Stimulated activated CD8-positive, alpha-beta memory T cell treated with anti-CD3 and anti-CD28 coated beads, Interleukin-2, amount 100 ng/mL, for 48 hours (primary cell): ENCODE measurements at places on chromosomes 7 and 10.

DNA sequence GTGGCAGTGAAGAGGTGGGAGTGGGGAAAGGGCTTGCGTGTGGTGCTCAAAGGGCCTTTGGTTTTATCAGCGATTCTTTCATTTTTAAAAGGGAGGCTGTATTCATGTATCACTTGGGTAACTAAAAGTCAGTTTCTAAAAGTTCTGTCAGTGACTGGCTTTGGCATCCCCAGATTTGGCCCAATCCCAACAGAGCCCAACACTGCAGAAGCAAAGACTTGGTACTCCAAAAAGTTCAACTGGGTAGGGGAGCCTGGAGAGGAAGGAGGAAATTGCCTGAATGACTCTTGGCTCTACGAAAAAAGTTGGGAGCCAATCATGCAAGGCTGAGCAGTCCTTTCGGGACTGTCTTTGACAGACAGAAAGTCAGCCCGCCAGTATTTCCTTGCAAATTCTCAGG is 54.5 kb upstream of the COL13A1 start:
- no peak for DNase-seq

DNA sequence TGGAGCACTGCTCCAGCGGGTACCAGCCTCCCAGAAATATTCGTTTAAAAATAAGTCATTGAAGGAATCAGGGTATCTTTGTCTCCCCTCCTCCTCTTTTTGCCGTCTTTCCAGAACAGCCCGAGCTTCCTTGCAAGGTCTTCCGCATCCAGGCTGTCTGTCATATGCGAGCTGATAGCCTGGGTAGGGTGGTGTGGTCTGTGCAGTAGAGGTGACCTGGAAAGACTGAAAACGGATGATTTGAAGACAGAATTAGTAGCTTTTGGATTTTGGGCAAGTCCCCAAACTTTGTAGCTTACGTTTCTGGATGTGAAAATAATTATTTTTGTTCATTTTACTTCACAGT is 480 bp downstream of the VPS50 start:
- DNase-seq: no peak

DNA sequence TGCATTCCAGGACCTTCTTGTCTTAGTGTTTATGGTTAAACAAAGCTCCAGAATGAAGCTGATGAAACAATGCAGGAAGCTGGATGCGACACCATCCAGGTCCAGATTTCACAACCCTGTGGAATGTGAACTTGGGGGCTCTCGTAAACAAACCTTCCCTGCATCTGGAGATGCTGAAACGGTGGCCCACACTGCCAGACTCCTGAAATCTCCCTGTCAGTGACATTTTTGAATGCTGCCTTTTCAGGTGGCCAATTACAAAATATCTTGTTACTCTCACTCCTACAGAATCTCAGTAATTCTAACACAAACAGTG is 18.8 kb downstream of the VIPR2 start:
- DNase-seq: no peak

DNA sequence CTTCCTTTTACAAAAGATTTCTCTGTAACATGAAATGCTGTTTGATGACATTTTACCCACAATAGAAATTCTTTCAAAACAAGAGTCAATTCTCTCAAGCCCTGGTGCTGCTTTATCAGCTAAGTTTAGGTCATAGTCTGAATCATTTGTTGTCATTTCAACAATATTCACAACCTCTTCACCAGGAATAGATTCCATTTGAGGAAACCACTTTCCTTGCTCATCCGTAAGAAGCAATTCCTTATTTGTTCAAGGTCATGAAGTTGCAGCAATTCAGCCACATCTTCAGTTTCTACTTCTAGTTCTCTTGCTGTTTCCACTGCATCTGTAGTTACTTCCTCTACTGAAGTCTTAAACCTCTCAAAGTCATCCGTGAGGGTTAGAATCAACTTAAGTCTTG is 315.3 kb downstream of the TYW1 start:
- no peak for DNase-seq

DNA sequence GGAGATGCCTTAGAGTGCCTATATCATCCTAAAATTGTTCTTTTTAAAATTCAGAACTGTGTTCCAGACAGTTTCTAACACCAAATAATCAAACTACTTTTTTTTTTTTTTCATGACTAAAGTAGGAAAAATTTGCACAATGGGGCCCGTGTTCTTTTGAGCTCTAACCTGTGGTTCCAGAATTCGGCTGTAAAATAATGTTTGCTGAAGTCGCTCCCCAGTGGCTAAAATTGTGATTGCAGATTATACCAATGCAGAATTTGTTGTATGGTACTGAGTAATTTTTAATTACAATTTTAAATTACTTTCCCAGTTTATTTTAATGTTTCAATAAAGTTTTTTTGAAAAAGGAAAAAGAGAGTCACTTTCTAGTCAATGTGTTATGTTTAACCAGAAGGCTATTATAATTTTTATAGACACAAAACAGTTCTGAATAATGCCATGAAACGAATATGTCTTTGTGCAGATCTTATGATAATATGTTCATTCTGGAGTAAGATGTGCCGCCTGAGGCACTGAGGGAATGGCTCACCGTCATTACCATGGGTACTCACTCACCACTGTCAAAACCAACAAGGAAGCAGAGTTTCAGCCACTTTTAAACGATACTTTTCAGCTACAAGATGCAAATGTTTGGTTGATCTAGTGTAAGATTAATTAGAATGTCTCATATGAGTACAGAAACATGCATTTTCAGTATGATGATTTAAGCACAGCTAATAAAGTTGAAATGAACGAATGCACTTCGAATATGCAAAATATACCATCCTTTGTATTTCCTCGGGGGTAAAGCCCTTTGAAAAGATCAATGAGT is 173.6 kb downstream of the PRKCQ start:
- no peak for DNase-seq

- DNase-seq: no peak
These were observed 18.7 kb upstream of the PRKAG2 start for GRCh38 chr7:151895631-151896031.

- DNase-seq: no peak
These were observed 563.1 kb upstream of the GALNT17 start for GRCh38 chr7:70568674-70569334.

DNA sequence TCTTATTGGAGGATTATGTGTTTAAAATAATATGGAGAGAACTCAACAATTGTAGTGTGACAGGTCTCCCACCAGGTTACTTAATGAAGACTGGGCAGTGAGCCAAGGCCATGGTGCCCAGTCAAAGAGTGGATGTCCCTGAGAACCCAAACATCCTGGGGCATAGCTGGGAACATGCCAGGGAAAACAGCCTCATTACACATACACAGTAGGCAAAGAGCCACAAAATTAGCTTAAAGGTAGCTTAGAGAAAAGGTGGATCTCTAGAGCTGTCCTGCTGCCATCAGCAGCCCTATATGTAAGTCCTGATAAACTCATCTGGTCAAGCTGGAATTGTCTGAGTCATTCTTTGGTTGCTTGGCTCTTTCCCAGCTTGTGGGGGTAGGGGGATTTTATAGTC is 287.8 kb downstream of the PHF14 start:
- no peak for DNase-seq

- DNase-seq: no peak
These were observed 110.7 kb downstream of the CYTH3 start for GRCh38 chr7:6161463-6162330.

GRCh38 chr7:106193661-106194060 is 81.5 kb upstream of the SYPL1 start:
- no peak for DNase-seq
